Activated CD8-positive, alpha-beta T cell treated with anti-CD3 and anti-CD28 coated beads for 36 hours (primary cell): ENCODE measurements at places on chromosomes 3 and 15. TPM values are rescaled to one million over a fixed set of nuclear protein-coding genes. Genes with fewer than 3 reads are reported as not detected.

HCLS1 gene
- 199 TPM for total RNA-seq

CTXND1 gene
- not detected for total RNA-seq

PARP3 gene
- total RNA-seq = 12.7 TPM

PPP1R14D gene
- total RNA-seq = not detected

PARP6 gene
- total RNA-seq = 50.1 TPM

ATP8B4 gene
- 5.8 TPM for total RNA-seq
